ENCODE measurements at places on chromosomes 3 and 15. TPM values are rescaled to one million over a fixed set of nuclear protein-coding genes. Genes with fewer than 3 reads are reported as not detected.

Gene CCR1
- polyA plus RNA-seq: 2.9 TPM

Gene CTXN2
- polyA plus RNA-seq: not detected

Gene MCTP2
- polyA plus RNA-seq: 0.33 TPM

Gene BBX
- 40.0 TPM for polyA plus RNA-seq

DNA sequence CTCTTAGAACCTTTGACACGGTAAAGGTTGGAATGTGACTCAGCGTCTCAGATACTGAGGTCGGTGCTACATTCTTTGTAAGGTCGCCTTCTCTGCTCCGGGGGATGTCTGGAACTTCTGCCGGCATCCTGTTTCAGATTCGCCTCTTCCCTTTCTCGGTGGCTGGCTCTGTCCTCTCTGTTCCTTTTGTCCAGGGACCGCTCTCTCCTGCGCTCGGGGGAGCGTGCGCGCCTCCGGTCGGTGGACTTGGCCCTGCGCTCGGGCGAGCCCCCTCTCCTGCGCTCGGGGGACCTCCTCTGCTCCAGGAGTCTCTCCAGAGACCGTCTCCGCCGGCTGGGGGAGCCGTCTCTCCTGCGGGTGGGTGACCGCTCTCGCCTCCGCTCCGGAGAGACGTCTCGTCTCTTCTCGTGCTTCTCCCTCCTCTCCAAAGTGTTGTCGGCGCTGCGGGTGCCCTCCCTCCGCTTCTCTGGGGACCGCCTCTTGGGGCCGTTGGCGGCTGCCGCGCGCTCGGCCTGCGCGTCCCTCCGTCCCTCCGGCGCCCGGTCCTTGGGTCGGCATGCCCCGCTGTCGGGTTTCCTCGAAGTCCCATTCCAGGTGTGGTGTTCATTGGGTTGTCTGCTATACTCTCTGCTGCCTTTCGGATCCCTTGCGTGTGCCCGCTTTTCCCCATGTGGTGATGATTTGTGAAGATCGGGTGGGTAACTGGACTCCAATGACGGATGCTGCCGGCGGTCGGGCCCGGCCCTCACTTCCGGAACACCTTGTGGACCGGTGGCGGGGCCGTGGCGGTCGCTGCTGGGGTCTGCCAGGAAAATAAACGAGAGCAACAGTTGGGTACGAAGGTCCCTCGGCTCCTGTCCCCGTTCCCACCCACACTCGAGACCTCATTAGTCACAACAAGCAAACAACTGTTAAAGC lies 668.8 kb upstream of the ADAMTS9 start:
- no peaks in the 10 kb centered on the region for H3K27me3 ChIP-seq
- no peaks in the 10 kb centered on the region for H3K4me1 ChIP-seq
- H3K4me3 ChIP-seq: peak overlapping the region; percentile 31

DNA sequence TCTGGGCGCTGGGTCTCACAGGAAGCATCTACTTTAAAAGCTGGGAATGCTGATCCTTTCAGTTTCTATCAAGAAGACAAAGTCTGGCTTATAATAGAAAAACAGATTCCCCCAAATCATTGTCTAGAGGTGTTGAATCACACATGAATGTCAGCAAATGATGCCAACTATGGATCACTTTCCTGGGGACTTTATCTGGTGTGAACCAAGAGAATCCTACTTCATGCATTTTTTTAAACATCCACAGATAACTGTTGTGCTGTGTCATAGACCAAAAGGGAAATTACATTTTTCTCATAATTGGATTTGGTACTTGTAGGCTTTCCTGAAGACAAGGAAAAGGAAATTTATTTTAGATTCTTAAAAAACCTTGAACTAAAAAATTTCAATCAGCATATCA lies 132.7 kb downstream of the CD47 start:
- H3K27me3 ChIP-seq: no peaks in the 10 kb centered on the region
- H3K4me1 ChIP-seq: peaks cover 13% of the 10 kb centered on the region
- H3K27ac ChIP-seq: peak overlapping the region; percentile 89
- H3K36me3 ChIP-seq: no peaks in the 10 kb centered on the region

GRCh38 chr3:54621184-54621583 lies 306.7 kb downstream of the LRTM1 start:
- H3K36me3 ChIP-seq: no peaks in the 10 kb centered on the region
- H3K27ac ChIP-seq: no peak overlapping the region
- no peaks in the 10 kb centered on the region for H3K4me1 ChIP-seq
- peak; percentile 36 for DNase-seq
- no peak overlapping the region for H3K4me3 ChIP-seq

GRCh38 chr15:88225461-88225860 lies 31.1 kb downstream of the NTRK3 start:
- H3K36me3 ChIP-seq: no peaks in the 10 kb centered on the region
- no peak overlapping the region for H3K4me3 ChIP-seq
- H3K27ac ChIP-seq: no peak overlapping the region
- no peak for DNase-seq
- peaks cover 26% of the 10 kb centered on the region for H3K4me1 ChIP-seq

DNA sequence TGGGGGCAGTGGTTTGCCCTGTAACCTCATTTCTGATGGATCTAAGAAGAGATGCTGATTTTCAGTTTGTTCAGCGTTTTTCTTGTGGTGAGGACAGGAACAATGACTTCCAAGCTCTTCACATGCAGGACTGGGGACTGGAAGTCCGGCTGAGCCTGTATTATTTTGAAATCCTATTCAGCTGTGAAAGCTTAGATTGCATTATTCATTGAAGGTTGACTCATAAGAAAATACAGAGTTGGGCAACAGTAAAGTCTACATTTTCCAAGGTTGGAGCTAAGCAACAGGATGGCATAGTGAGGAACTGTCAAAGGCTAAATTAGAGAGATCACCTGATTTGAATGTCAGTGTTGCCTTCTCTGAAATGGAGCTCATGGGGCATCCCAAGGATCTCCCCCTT lies 230.9 kb upstream of the FEZF2 start:
- no peak overlapping the region for H3K27ac ChIP-seq
- no peak overlapping the region for H3K4me3 ChIP-seq
- H3K27me3 ChIP-seq: no peaks in the 10 kb centered on the region
- no peaks in the 10 kb centered on the region for H3K4me1 ChIP-seq
- no peak for DNase-seq

DNA sequence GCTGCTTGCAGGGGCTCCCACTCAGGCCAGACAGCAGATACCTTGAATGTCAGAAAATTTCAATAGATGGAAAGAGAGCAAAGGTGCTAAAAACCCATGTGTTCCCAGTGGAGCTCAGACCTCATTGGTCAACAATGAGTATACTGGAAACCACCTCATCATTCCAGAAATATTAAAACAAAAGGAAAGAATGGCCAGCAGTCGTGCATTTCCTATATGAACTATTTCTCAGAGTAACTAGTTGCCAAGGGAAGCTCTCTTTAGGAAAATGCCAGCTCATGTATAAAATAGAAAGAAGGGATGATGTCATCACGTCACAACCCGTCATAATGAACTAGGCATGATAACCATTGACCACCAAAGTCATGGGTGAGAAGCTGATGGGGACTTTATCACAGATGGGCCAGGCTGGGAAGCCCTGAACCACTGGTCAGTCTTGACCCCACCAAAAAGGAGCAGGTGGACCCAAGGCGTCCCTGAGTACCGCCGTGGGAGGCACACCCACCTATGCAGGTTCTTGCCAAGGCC lies 17.5 kb downstream of the DNAJB8 start:
- no peaks in the 10 kb centered on the region for H3K36me3 ChIP-seq
- no peak for DNase-seq
- H3K27ac ChIP-seq: no peak overlapping the region
- H3K27me3 ChIP-seq: peaks cover 11% of the 10 kb centered on the region
- H3K4me3 ChIP-seq: no peak overlapping the region

GRCh38 chr3:64354221-64354620 lies 129.0 kb upstream of the PRICKLE2 start:
- H3K36me3 ChIP-seq: no peaks in the 10 kb centered on the region
- H3K27ac ChIP-seq: no peak overlapping the region
- DNase-seq: no peak
- H3K27me3 ChIP-seq: no peaks in the 10 kb centered on the region
- H3K4me1 ChIP-seq: peaks cover 17% of the 10 kb centered on the region

DNA sequence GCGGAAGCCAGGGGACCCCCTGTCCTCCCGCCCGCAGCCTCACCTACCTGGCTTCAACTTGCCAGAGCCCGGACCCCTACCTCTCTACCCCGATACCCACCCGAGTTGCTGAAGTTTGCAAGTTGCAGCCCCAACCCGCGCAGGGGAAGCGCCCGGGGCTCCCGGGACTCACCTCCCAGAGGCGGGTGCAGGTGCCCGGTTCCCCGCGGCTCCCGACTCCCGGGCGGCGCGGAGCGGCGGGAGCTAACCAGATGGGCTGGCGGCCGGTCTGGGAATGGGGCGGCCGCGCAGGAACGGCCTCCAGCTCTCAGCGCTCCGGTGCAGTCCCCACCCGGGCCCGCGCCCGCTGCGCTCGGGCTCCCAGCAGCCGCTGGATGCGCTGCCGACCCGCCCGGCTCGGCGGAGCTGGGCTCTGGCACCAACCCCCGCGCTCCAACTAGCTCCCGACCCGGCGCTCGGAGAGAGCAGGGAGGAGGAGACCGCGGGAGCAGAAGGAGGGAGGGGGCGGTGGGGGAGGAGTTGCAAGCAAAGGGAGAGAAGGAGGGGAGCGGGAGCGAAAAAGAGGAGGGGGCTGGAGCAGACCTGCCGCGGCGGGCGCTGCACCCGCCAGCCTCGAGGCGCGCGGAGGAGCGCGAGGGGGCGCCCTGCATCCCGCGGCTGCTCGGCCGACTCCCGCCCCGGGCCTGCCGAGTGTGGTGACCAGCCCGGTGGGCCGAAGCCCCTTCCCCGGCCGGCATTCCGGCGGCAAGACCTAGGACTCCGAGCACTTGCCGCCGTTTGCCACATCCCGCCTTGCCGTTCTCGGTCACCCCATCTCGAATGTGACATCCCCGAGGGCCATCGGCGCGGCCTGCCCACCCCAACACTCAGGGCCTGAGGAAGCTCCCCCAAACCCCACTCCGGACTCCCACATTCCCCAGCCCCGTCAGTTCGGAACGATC lies at the start of gene SEMA5B:
TSS of gene SEMA5B (minus strand) at position 472 of the 941 bp plus-strand sequence. CDS start 66,500 bp downstream, outside the sequence.
- peak within 1 kb of the TSS; percentile 1 for H3K27ac ChIP-seq
- no peaks in the 10 kb centered on the region for H3K36me3 ChIP-seq
- peak; percentile 79 for DNase-seq
- H3K4me3 ChIP-seq: peak within 1 kb of the TSS; percentile 56
- H3K27me3 ChIP-seq: peaks cover 54% of the 10 kb centered on the region

GRCh38 chr3:194061421-194062030 lies 74.4 kb upstream of the HES1 start:
- H3K27me3 ChIP-seq: peaks cover 6% of the 10 kb centered on the region
- no peak overlapping the region for H3K4me3 ChIP-seq
- DNase-seq: no peak
- H3K27ac ChIP-seq: no peak overlapping the region

DNA sequence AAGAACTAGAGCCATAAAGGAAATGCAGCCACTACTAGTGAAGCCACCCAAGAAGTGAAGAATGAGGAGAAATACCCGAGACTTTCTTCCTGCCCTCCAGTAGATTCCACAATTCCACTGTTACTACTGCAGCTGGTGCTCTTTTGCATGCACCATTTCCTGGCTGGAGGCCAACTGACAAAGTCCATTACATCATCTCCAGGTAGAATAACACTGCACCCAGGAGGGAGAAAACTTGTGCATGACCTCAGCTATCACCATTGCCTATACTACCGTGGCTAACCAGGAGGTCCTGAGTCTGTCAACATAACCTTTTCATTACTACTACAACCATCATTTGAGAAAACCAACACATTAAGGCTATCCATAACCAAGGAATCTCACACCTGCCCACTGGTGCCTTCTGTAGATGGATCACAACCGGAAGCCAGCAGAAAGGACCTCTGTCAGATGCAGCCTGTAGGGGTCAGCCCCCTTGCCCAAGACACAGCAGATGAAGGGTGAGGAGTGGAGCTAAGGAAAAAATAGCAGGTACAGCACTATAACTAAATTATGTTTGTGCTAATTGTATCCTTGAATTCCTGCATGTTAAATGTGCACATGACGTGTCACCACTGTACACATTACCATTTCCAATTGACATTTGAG lies 200.8 kb upstream of the C2CD4B start:
- no peaks in the 10 kb centered on the region for H3K27me3 ChIP-seq
- no peak overlapping the region for H3K4me3 ChIP-seq
- no peaks in the 10 kb centered on the region for H3K36me3 ChIP-seq
- DNase-seq: no peak

DNA sequence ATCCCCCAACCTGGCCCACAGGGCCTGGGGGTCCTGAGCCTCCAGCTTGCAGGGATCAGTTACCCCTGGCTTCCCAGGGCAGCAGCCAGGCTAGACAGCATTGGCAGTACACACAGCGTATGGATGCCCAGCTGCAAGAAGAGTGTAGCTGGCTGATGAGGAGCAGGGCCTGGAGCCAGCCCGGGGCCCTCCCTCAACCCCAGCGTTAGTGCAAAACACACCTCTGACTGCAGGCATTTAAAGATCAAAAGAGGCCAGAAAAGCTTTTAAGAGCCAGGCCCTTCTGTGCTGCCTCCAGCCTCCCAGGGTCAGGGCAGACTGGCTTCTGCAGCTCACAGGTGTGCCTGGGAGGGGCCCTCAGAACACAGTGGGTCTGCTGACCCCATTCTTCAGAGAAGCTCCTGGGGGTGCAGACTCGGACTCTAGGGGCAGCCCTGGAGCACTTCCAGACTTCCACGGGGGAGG lies 110.6 kb downstream of the ETFA start:
- H3K36me3 ChIP-seq: no peaks in the 10 kb centered on the region
- no peaks in the 10 kb centered on the region for H3K27me3 ChIP-seq
- H3K27ac ChIP-seq: no peak overlapping the region
- no peak for DNase-seq
- H3K4me1 ChIP-seq: peaks cover 11% of the 10 kb centered on the region

DNA sequence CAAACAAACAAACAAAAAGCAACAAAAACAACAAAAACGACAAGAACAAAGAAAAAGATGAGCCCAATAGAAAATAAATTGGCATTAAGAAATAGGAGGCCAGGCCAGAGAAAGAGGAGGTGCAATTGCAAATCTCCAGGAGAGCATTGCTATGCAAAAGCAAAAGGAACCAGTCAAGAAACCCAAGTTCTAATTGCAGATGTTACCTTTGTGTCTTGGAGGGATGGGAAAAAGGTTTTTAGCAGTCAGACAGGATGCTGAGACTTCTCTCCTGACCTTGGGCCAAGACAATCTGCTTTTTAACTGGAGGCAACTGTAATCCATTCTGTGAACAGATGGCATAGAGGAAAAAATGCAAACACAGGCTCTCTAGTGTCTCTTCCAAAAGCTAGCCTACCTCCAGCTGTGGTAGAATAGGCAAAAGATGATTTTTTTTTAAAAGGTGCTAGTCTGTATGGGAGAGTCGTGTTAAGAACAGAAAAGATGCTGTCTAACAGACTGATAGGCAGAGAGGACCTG lies 56.4 kb downstream of the LSAMP start:
- no peaks in the 10 kb centered on the region for H3K27me3 ChIP-seq
- H3K27ac ChIP-seq: no peak overlapping the region
- H3K4me3 ChIP-seq: no peak overlapping the region
- DNase-seq: peak; percentile 16
- H3K4me1 ChIP-seq: no peaks in the 10 kb centered on the region

DNA sequence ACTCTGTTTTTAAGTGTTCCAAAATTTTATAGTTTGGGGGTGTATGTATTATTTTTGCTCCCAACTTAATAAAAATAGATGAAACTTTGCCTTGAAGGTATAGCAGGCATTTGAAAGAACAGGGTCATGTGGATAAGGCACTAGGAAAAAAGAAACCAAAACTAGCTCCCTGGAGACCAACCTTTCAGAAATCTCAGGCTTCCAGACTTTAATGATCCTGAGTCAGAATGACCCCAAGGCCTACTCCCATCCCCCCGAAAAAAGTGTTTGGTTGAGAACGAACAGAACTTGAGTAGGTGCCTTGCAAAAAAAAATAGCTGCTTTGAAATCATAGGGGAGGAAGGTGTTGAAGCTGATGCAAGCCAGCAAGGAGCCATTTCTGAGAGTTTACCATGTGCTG lies 309.5 kb downstream of the THSD4 start:
- no peak overlapping the region for H3K4me3 ChIP-seq
- H3K27ac ChIP-seq: no peak overlapping the region
- DNase-seq: no peak
- H3K4me1 ChIP-seq: peaks cover 10% of the 10 kb centered on the region
- no peaks in the 10 kb centered on the region for H3K36me3 ChIP-seq
- H3K27me3 ChIP-seq: no peaks in the 10 kb centered on the region
